ENCODE measurements at places on chromosomes 7 and 10.

DNA sequence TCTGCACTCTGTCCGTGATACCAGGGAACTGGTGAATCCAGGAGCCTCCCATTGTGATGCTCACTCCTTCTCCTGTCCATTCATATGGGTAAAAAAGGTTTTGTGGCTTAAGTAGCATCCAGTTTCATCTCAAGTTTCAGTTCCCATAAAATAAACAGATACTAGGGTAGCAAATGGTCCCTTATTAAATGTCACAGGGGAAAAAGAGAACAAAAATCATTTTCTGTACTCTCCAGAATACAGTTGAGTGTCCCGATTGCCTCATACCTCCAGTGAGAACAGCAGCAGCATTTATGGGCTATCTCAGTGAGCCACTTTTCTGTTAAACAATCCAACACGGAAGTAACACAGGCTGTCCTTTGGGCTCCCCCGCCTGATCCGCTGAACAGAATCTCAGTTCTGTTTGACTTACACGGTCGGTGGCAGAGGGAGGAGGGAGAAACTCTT lies 179.6 kb downstream of the CELF2 start:
- no peak for DNase-seq

GRCh38 chr10:79438021-79438698 lies 7.3 kb downstream of the ZCCHC24 start:
- DNase-seq, result no peak

DNA sequence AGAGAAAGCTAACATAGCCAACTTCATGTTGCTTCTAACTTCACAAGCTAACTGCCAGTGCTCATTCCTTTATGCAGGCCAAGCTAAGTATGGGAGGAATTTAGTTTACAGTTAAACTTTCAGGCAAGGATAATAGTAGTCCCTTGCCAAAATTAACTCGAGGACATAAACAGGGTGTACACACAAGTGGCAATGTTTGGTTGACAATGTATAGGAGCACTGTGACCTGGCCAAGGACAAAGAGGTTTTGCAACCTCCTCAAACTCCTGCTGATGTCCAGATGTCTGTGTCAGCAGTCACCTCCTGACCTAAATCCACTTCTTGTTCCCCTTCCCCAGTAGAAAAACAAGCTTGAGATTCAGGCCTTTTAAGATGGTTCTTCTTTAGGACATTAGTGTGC lies 494.6 kb upstream of the KLF6 start:
- DNase-seq, result no peak

DNA sequence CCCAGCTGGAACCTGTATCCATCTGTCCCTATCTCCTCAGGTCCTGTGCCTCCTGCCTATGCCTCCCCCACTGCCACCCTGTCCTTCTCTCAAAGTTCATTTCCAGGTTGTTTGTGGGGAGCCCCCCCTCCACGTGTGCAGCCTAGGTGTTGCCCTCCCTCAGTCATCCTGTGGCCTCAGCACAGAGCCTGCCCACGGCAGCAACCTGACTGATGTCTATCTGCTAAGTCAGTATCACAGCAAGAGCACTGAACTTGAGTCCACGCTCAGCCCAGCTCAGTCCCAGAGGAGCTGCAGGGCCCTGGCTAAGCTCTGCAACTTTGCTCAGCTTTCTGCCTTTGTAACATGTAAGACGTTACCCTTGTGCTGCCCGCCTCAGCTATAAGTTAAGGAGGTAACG lies 28.7 kb downstream of the FAM53B start:
- no peak for DNase-seq

DNA sequence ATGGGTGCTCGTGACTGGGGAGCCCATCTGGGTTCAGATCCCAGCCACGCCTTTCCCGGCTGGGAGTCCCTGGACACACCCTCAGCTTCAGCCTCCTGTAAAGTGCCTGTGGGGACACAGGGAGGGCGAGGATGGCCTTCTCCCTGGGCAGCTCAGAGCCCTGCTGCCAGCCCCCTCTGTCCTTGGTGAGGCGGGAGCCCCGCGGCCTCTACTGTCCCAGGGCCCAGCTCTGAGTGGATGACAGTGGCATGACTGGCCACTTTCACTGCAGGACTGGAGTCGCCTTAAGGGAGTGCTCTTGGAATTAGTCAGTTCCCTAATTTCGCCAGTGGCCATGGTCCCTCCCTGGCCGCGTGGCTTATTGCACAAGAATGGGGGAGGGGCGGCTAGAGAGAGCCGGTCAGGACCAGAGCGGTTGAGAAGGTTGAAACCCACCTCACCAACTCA lies 4.6 kb downstream of the BRI3 start:
- no peak for DNase-seq

DNA sequence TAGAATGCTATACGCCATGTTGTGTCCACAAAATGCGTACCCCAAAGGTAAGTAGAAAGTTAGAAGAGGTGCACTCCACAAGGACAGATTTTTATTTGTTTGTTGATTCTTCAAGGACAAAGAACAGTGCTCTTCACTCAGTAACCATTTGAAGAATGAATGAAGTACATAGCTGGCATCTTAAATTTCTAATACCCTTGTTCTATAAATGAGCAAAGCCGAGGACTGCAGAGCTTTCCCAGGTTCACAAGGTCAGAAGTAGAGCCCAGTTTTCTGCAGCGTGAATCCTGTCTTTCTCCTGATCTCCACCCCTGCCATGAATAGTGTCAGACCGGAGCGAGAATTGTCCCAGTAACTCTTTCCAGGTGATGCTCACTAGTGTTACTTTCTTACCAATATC lies 9.5 kb downstream of the HECW1 start:
- DNase-seq, result no peak

DNA sequence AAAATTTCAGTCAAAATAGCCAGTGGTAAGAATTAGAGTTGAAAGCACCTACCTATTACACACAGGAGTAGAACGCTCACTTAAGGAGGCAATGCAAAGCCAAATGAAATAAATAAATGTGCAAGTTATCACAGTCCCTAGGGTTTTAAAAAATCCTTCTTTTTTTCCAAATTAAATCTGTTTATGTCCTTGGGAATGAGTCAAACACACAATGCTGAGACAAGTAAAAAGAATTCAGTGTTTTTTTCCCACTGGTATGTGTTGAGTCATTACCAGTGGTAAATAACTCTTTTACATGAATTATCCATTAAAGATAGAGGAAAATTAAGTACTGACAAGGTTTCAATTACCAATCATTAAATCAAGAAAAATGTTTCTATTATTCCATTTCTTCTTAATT lies 438.6 kb downstream of the TNS3 start:
- DNase-seq, result no peak

- no peak for DNase-seq
Measured at GRCh38 chr7:36153571-36154097, 580 bp downstream of the EEPD1 start.

GRCh38 chr7:29122081-29122480 lies 24.3 kb downstream of the CPVL start:
- no peak for DNase-seq

DNA sequence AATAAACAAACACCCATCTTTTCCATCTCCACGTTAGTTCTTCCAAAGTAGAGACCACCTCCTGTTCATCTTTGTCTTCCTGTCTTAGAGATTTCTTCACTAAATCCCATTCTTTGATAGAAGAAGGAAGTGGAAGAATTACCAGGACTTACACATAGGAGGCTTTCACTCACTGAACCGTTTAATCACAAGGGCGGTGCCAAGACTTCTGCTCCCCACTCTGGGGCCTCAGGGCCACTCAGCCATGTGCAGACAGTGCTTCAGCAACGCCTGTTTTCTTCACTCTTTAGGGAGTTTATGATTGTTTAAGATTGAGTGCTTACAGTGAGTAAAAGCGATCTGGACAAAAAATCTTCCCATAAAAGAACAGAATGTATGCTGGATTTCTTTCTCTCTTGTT lies 63.9 kb upstream of the SORCS3 start:
- no peak for DNase-seq

GRCh38 chr10:33155720-33156638 lies 178.5 kb downstream of the NRP1 start:
- no peak for DNase-seq

- DNase-seq, result no peak
Measured at GRCh38 chr10:132981173-132981555, 38.8 kb upstream of the CFAP46 start.

GRCh38 chr10:27447540-27447939 lies 56.6 kb upstream of the RAB18 start:
- DNase-seq, result no peak

DNA sequence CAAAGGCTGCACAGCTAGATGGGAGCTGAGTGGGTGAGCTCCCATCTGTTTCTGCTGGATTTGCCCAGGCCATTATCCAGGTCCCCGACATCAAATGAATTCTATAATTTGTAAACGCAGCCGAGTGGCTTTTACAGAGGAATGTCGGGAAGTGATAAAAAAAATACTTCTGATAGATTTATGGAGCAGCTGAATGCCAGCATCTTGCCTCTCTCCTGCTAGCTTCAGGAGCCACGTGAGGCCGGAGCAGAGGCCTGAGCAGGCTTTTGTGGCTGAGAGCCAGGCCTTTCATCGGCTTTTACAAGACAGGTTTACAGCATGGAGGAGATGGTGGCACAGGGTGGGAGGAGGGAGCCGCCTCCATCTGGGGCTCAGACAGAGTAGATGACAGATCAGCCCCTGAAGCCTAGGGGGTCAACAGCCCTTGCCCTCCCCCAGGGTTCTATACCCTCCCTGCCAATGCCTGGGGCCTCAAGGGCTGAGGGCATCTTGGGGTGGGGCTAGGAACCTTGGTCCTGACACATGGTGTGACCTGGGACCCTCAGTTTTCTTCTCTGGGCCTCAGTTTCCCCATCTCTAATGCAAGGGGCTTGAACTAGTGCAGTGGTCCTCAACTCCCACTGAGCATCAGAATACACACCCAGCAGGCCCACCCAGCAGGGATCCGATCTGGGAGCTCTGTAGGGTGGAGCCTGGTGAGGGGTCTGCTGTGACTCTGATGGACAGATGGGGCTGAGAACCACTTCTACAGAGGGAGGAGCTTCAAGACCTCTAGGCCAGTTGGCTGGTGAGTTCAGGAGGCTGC lies 44.2 kb upstream of the PCBD1 start:
- DNase-seq, result no peak

- DNase-seq, result no peak
Measured at GRCh38 chr10:101710059-101710695, 15.2 kb upstream of the FBXW4 start.

DNA sequence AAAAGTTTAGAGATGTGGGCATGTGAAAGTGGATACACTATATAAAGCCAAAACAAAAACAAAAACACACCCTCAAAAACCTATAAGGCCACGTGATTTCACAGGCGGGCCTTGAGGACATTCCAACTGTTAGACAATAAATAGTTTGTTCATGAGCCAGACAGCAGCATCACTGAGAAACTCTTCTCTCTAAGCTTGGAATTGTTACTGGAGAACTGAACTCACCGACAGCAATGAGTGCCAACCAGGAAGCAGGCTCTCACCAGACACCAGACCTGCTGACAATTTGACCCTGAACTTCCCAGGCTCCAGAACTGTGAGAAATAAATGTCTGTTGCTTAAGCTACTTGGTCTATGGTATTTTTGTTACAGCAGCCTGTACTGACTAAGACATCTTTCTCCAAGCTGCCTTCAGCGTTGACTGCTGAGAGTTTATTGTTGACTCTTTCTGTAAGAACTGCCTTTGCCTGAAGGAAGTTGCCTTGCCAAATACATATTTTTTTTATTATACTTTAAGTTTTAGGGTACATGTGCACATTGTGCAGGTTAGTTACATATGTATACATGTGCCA lies 107.5 kb downstream of the EPDR1 start:
- no peak for DNase-seq

DNA sequence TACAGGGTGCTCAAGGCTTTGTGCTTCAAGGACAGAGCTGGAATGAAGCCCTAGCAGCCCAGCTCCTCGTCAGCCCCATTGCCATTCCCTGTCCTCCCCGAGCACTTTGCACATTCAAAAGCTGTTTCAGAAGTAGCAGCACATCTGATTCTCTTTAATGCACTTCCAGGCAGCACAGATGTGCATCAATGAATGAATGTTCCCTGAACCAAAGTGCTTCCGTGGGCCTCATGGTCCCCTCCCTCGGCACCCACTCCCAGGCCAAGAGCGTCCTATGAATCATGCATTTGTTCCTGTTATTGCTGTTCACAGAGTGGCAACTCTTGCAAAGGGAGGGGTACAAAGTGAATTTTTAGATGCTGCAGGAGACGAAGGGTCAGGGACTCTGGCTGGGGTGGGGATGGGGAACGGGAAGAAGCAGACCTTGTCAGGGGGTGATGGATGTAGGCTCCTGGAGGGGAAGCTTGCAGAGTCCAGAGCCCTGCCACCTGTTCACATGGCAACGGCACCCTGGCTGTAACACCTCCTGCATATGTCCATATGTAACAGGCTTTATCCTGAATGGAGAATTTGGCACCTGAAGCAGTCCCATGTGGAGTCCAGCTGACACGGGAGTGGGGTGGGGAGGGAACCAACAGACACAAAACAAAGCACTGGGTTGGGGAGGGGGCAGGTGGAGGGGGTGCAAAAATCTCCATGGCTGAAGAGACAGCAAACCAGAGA lies 62.2 kb upstream of the BAIAP2L1 start:
- no peak for DNase-seq

DNA sequence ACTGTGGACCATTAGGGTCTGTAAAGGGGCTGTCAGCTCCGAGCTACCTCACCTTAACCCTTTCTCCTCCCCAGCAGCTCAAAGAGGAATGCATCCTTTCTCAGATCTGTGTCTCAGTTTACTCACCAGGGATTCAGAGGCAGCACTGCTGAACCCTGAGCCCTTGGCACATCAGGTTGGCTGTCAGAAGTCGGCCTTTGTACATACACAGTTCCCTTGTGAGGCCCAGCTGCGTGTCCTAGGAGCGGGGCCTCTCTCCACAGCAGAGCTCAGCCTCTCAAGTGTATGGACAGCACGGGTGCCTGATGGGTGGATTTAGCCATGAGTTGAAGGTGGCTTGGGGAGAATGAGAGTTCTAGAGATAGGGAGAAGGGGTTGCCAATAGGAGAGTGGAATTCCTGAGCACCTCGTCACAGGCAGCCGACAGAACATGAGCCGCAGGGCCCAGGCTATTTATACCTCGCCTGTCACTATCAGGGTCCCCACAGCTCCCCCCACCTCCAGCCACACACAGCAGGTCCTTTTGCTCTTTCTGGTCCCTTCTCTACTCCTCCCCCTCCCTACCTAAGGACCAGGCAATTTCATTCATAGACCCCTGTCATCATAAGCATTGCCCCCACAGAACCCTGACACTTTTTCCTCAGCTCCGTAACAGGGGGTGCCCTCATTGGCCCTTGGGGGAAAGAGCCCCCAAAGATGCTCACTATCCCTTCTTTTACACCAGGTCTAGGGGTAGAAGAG lies 2.1 kb upstream of the FLNC start:
- no peak for DNase-seq

GRCh38 chr7:87456247-87456646 lies 19.2 kb downstream of the ABCB4 start:
- no peak for DNase-seq

DNA sequence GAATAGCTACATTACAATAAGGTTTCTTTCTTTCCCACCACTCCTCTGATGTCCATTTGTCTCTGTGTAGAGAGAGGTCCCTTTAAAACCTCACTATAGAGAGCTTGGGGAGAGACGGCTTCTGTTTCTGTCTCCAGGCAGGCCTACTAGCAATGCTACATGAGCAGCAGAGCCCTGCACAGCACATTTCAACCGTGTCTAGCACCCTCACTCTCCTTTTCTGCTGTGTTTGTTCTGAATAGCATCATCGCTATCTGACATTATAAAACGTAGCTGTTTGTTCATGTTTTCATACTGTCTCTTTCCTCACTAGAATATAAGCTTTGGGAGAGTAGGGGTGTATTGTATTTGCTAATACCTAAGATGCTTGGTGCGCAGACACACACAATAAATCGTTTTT lies 487.8 kb upstream of the DPP6 start:
- no peak for DNase-seq
